ENCODE measurements at places on chromosomes 7 and 10.
A peak's percentile ranks its signal among the peaks of the same experiment; 100 is the strongest.

DNA sequence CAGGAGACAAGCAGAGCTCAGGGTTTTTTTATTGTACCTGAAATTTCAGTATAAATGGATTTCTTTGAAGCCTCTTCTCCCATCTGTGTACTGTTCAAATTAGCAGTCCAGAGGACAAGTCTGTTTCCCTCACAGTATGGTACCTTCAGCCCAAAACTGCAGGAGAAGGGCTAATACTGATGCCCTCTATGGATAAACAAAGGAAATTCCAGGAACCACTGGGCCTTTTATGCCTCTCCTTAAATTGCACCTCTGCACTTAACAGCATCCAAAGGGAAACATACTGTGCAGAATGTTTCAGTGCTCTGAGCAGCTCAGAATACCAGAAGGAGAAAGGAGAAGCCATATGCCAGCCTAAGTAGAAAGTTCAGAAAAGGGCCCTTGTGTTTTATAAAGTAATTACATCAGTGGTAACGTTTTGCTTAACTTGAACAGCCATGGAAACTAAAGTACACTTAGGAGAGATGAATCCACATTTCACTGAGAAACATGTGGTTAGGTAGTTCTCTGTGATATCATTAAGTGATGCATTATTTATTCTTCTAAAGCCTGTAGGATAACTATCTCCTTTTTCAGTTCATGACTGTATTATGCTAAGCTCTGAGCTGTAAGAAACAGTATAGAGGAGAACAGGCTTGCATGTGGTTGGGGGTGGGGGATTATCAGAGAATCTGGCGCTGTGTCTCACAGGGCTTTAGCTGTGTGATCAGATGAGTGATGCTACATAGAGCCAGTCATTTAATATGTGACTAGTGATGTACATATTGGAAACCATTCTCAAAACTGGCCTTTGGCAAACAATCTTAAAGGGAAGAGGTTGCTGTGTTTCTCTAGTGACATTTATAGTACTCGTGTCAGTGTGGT, 111.3 kb downstream of the POU6F2 start:
- DNase-seq = no peak

DNA sequence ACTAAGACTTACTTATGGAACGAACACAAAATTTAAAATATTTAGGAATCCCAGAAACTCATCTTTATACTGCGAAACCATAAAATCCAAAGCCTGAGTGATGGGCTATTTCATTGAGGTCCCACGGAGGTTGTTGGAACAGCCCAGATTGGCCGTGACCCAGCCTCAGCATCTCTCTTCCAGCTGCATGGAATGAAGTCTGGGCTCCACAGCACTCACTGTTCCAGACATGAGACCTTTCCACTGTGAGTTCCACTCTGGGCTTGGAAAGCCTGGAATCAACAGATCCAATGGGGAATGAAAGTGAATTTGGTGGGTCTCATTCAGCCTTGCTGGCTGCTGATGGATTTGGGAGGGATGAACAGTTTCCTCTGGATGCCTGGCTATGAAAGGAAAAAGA, 184.9 kb downstream of the EMX2 start:
- no peak for DNase-seq

GRCh38 chr7:129831424-129832058, 121.2 kb downstream of the UBE2H start:
- no peak for DNase-seq

DNA sequence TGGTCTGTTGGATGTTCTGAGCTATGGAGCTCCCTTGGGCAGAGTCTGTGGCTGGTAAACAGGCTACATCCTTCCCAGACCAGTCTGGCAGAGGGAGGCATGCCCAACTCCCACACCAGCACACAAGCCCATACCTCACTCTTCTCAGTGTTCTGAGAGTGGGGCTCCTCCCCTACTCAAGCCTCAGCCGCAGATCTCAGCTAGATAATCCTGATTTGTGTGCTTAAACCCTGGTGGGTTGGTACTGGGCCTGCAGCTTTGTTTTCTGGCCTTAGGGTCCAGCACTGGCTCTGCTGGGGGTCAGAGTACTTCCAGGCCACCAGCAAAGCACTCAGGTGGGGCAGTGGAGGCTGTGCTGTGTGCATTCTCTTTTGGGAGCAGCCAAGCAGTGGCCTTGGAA, 70.4 kb downstream of the MGAM2 start:
- DNase-seq = no peak

- no peak for DNase-seq
These were observed 366.4 kb upstream of the POM121L12 start for GRCh38 chr7:52669031-52669430.

DNA sequence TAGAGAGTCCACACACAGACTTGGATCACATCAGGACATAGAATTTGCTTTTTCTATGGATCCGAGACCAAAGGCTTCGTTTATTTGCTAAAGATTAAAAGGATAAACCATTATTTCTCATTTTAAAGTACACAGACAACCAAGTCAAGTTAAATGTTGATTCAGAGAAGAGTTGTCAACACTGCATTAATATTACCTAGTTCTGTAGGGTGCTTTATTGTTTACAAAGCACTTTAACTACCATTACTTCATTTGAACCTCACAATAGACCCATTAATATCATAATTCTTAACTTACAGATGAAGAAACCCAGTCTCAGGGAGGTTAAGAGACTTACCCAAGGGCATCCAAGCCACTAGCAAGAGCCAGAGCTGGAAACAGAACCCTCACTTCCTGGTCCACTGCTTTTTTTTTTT, 43.2 kb upstream of the GSAP start:
- DNase-seq = no peak

- no peak for DNase-seq
These were observed 60.4 kb downstream of the ARL4A start for GRCh38 chr7:12747687-12748306.

GRCh38 chr10:97784200-97784810, 12.5 kb upstream of the SFRP5 start:
- DNase-seq = no peak

DNA sequence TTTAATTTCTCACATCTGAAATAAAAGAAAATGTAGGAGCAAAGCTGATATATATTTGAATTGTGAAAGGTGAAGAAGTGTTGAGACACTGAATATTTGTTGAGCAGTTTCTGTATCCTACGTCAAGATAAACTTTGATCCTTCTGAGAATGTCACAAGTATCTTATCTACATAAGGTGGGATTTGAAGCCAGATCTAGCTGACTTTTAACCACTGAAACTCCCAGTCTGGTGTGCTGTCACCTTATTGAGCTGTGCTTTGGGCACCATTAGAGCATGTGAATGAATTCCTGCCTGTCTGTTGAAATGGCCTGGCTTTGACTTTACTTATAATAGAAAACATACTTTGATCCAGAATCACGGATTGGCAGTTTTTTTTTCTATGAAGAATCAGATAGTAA, 15.2 kb downstream of the GPR141 start:
- DNase-seq = no peak

- DNase-seq = no peak
These were observed 120.9 kb upstream of the DIP2C start for GRCh38 chr10:810351-810846.

DNA sequence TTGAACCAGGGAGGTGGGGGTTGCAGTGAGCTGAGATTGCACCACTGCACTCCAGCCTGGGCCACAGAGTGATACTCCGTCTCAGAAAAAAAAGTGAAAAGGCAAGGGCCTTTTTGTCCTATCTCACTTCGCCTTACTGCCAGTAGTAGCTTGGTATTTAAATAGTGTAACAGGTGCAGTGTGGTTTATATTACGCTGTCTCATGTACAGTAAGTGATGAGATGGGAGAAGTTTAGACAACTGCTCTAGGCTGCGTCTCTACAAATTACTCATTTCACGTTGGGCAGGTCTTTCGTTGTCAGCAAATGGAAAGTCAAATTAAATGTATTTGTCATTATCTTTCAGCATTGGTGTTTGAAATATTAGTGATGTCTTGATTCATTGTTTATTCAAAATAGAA, 15.5 kb upstream of the PFKFB3 start:
- no peak for DNase-seq

DNA sequence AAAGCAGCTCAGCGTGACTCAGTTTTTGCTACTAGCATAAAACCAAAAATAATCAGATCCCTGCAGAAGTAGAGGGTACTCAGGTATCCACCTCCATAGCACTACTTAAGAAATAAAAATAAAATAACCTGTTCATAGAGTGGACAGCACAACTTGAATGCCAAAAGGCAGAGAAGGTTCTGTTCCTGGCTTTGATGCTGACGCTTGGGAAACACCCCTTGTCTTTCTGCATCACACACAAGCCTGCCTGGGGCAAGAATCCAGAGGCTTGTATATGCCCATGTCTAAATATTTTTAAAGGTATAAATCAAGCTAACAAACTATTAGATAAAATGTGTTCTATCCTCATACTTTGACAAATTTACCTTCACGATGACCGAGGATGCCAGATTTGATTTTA, 207.3 kb downstream of the KIAA1217 start:
- no peak for DNase-seq

DNA sequence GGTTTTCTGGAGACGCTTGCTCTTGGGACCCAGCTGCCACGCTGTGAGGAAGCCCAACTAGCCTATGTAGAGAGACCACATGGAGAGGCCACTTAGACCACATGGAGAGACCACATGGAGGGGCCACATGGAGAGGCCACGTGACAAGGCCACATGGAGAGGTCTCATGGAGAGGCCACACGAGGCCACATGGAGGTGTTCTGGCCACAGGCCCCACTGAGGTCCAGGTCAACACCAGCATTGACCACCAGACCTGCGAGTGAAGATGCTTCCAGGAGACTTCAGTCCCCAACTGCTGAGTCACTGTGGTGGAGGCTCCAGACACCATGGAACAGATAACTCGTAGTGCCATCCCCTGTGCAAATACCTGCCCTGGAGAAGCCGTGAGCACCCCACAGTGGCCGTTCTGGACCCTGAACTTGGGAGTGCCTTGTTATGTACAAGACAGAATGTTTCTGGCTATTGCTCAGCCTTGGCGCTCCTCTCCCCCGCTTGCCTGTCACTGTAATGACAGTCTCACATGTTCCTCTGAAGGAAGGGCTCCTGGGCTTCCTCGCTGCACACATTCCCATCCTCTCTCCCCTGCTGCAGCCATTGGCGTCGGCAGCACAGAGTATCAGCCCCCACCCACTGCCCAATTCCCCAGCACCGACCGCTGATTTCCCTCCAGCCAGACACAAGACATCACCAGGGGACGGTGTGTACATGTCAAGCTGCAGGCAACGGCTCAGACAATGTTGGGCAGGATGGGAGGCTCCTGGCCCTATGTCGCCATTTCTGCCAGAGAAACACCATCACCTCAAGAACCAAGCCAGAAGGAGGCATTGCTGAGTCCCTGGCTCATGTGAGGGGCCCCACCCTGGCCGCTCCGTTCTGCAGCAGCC, 49.0 kb upstream of the TNRC18 start:
- no peak for DNase-seq

DNA sequence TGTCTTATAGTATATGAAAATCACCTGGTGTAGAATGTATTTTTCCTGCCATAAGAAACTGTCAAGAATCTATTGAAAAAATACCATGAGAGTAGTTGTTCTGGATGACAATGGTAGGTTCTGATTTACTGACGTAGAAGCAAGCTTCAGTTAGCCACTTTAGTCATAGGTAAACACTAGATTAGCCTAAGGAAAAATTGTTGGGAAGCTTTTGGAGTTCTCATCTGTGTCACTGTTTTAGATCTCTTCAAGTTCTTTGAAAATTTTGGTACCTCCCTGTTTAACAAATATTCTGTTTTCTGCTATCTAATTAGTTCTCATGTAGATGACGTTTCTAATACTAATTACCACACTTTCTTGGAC, 131.8 kb downstream of the ADK start:
- DNase-seq = no peak

DNA sequence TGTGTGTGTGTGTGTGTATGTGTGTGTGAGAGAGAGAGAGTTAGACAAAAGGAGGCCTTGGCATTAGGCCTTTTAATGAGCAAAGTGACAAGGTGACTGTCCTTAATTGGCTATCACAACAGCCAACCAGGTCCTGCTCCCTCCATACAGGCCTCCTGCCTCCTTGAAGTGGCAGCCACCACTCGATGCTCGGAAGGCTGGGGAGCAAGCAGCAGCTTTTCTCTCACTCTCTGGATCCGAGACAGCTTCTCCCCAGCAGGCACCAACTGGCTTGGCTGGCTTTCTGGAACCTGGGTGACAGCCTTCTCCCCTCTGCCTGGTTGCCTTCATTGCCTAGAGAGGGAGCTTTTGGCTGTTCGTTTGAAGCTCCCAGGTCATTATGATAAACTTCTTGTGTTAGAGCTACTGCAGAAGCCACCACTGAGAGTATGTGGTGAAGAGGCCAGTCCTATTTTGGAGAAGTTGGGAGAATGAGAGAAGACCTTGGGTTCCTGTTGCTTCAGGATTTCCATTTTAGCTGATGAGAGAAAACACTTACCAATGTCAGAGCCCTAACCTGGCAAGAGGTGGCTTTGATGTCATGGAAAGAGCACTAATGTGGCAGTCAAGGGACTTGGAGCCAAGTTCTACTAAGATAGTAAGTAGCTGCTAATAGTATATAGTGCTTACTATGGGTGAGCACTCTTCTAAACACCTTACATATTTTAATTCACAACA, 37.6 kb downstream of the RPS24 start:
- no peak for DNase-seq

GRCh38 chr7:33821970-33822369, 83.4 kb upstream of the BMPER start:
- DNase-seq = no peak

GRCh38 chr7:96723622-96724021, 14.0 kb upstream of the SEM1 start:
- no peak for DNase-seq

DNA sequence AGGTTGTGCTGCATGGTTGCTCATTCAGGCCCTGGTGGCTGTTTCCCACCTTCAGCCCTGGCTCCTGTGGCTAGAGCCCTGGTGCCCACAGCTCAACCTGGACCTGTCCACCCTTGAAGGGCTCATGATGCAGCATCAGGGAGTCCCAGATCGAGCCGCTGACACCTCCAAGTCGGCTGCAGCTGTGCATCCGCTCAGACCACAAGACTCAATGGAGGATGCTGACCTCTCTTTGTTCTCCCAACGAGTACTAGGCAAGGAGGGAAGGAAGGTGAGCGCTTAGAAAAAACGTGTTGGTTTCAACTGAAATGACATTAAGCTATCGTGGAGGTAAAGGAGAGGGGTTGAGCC, 9.5 kb upstream of the C10orf95 start:
- no peak for DNase-seq

- DNase-seq = no peak
These were observed 9.5 kb upstream of the ASAH2 start for GRCh38 chr10:50260791-50261281.

GRCh38 chr10:48983648-48984351, 44.2 kb upstream of the LRRC18 start:
- DNase-seq = no peak

DNA sequence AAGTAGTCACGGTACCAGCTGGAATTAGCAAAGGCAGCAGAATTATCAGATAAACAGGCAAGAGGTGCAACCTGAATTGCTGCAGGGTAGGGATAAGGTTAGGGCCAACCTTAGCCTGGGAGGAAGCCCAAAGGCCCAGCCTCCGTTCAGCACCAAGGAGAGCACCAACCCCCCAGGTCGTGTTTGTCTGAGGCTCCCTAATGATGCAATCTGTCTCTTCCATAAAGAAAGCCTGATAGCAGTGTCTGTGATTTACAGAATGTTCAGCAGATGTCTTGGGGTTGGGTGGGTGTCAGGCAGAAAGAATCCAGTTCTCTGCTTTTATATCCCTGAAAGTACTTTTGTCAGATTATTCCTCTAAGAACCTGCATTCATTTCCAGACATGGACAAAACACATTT, 328.4 kb upstream of the AOAH start:
- DNase-seq = peak; percentile 26
